ENCODE measurements at places on chromosomes 1 and 21.

GRCh38 chr1:9505143-9505542 lies 34.1 kb upstream of the SLC25A33 start:
- no peak for DNase-seq

DNA sequence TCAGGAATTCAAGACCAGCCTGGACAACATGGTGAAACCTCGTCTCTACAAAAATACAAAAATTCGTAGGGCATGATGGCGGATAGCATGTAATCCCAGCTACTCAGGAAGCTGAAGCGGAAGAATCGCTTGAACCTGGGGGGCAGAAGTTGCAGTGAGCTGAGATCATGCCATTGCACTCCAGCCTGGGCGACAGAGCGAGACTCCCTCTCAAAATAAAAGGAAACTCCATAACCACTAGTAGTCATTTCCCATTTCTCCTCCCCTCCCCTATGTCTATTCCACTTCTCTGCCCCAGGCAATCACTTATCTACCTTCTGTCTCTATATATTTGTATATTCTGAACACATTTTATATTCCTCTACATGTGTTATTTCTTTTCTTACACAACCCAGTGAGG lies 4.0 kb upstream of the CEP350 start:
- DNase-seq: no peak

- peak; percentile 1 for DNase-seq
These were observed 276.4 kb upstream of the B3GALT2 start for GRCh38 chr1:193462629-193463320.

DNA sequence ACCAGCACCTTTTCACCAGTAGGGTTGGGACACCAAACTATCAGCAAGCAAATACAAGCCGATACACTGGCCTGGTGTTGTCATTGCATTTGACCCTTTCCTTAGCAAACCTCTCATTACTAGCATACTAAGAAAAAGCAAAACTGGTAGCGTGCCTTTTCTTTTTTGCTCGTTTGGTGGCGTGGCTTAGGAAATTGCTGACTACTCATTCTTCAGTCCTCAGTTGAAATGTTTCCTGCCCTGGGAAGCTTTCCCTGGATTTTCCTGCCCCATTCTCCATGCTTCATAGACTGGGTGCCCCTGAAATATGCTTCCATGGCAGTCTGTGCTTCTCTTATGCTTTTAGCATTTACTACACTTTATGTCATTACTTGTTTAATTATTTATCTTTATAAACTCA lies 42.0 kb downstream of the MTR start:
- DNase-seq: no peak

DNA sequence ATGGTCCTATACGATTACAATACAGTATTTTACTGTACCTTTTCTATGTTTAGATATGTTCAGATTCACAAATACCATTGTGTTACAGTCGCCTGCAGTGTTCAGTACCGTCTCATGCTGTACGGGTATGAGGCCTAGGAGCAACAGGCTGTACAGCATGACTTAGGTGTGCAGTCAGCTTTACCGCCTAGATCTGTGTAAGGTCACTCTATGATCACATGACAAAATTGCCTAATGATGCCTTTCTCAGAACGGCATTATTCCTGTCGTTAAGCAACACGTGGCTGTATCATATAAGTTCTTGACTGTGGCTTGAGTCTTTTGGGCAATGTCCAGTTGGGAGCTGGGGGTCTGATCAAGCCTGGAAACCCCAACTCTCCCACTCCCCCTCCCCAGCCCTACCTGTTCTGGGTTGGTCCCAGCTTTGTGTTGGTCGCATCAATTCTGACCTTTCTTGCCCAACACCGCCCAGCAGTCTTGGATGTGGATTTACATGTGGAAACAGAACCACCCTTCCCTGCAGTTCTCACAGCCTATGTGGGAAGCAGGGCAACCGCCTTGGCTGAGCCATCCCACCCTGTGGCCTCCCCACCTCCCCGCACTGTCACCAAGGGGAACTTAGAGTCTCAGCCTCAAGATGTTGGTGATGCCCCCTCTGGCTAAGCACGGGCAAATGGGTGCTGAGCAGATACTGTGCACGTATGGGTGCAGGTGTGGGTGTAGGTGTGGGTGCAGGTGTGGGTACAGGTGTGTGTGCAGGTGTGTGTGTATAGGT lies 80.2 kb upstream of the ACTL8 start:
- peak; percentile 49 for DNase-seq

GRCh38 chr1:161216945-161217712 lies 2.0 kb downstream of the FCER1G start:
- DNase-seq: peak; percentile 96

DNA sequence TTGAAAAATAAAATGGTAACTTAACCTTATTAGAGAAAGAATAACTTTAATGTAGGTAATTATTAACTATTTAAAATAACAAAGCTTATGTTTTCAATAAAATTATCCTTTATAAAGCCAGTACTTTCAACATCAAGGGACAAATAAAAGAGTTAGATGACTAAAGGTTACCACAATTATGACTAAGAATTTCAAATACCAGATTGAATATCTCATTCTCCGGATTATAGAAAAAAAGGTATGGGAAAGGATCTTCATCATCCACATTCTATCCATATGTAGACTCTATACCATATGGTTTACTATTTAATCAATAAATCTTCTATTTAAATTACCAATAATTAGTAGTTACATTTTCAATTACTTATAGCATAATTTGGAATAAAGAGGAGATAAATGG lies 62.8 kb downstream of the TOR3A start:
- DNase-seq: no peak

DNA sequence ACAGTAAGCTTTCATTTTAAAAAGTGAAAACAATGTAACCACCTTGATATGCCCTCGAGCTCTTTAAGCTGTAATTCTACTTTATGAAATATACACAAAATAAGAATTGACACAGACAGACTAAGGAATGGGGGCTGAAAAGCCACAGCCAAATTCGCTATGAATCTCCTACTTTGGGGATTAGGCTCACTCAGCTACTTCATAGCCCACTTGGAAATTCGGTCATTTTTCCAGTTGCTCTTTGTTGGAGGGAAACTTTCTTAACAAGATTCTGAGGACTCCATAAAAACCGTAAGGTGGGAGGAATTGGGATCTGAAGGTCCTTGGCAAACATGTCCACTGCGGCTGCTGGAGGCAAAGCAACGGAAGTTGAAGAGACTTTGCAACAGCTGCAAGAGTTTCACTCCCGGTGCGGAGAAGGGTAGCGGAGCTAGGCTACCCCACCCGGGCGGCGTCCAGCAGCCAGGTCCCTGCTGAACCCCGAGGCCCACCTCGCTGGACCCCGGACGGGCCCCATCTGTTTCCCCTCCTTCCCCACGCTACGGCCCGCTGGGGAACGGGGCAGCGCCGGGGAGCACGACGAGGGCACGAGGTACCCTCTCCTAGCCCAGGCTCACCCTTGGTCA lies 634 bp downstream of the MYCBP start:
- no peak for DNase-seq

DNA sequence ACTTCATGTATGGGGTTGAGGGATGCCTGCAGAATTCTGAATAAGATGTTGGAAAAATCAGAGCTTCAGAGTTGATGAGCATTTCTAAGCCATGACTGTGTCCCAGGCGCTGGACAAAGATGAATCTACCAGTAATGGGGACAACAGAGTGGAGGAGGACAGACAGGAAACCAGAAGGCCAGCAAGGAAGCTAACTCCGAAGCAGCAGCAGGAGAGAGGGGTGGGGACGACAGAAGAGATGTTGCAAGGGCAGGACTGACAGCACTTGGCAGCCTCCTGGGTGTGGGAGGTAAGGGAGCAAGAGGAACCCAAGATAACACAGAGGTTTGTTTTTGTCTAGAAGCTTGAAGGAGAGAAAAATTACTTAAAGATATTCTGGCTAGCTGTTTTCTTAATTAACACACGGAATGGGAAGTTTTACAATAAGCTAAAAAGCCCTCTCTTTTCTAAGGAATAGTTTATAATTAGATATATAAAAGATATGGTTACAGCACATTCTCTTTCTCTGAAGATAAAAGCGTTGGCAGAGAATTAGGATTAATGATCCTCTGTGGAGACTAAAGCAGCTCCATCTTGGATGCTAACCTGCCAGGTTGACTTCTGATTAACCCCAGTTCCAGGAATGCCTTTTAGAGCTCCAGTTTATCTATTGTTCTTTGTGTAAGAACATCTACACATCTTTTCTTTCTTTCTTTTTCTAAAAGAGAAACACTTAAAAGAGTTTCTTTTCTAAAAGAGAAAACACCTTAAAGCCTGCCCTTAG lies 92.7 kb downstream of the TENT5C start:
- DNase-seq: no peak

- no peak for DNase-seq
These were observed 23.0 kb upstream of the TBX15 start for GRCh38 chr1:119011116-119011515.

DNA sequence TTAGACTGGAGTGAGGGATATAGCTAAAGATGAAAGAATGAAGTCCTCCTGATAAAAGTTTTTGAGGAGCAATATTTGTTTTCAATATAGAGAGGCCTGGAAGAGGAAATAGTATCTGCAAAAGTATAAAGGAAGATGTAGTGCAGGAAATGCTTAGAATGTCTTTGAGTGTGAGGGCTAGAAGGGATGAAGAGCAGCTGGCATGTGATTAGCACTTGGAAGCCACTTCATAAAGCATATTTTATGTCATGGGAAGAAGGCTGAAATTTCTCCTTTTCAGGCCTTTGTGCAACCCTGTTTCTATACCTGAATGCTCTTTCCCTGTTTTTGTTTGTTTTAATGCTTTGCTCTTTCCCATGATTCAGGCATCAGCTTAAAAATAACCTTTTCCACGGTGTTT lies 323.3 kb upstream of the DEPDC1 start:
- no peak for DNase-seq

DNA sequence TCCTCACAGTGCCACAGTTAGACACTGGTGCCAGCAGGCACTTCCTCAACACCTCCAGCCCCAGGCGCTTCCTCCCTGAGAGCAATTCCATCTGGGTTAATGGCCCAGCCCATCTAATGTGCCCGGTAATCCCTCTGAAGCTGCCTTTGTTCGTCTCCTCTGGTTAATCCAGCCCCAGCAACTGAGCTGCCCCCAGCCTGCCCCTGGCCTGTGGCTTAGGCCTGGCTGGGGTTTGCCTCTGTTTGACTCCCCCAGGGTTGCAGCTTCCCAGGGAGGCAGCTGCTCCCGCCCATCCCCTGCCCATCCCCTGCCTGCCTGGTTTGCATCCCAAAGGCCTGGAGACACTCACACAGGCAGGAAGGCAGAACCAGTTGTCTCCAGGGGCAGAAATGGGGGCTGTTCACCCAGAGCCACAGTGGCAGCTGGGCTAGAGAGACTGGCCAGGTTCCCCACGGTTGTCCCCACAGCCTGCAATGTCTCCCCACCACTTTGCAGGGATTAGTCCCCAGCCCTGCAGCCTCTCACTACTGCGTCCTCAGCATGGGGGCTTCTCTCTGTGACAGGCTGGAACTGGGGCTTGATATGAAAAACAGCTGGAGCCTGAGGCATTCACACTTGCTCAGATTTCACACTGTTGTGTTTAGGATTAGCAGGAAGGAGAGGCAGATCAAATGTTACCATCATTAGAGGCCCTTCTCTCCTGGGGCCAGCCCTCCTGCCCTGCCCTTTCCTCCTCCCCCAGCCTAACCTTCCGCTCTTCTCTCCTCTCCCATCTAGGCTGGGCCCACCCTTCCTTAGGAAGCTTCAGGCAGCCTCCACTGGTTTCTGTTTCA lies 120.2 kb downstream of the TLR5 start:
- no peak for DNase-seq

GRCh38 chr1:230424391-230425251 lies 1.5 kb downstream of the PGBD5 start:
- DNase-seq: no peak

GRCh38 chr1:191669629-191670028 lies 488.6 kb upstream of the RGS18 start:
- DNase-seq: no peak

DNA sequence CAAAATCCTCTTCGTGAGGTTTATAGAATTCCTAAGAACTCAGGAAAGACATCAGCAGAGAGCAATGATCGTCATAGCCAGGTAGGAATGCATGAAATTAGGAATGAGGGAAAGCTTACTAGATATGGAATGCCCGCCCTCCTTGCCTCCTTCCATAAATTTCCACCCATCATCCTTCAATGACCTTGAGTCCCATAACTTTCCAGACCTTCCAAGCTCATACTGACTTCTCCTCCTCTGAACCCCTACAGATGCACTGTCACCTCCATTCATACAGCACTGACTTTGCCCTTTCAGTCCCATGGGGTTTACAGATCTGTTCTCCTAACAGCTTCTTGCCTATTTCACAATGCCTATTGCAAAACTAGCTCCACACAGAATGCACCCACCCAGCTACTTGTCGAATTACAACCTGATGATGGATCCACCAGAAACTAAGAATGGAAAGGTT lies 23.8 kb upstream of the PPP1R15B start:
- DNase-seq: peak; percentile 64

- no peak for DNase-seq
These were observed 25.3 kb downstream of the KNCN start for GRCh38 chr1:46526013-46526690.

DNA sequence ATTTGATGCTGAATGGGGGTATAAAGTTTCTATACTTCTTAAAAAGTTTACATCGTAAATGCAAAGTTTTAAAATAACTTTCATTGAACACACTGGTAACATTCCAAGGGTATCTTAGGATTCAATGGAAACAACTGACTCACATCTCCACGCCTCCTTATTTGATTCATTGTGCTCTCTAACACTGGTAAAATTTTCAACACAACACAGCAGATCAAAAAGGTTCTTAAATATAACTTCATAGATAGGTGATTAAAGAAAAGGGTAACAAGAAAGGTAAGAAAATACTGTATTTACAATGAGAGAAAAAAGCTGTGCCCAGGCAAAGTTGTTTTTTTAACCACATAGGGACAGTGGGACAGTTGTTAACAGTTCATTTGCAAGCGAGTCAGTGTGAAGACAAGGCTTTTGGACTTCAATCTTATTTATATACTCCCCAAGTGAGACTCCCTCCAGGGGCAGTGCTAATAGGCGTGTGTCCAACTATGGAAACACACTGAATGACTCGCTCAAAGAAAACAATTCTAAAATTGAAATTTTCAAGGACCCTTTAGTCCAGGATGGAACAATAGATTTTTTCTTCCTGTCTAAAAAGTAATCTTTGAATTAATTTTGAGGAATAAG lies 140.5 kb downstream of the TIAM1 start:
- no peak for DNase-seq

DNA sequence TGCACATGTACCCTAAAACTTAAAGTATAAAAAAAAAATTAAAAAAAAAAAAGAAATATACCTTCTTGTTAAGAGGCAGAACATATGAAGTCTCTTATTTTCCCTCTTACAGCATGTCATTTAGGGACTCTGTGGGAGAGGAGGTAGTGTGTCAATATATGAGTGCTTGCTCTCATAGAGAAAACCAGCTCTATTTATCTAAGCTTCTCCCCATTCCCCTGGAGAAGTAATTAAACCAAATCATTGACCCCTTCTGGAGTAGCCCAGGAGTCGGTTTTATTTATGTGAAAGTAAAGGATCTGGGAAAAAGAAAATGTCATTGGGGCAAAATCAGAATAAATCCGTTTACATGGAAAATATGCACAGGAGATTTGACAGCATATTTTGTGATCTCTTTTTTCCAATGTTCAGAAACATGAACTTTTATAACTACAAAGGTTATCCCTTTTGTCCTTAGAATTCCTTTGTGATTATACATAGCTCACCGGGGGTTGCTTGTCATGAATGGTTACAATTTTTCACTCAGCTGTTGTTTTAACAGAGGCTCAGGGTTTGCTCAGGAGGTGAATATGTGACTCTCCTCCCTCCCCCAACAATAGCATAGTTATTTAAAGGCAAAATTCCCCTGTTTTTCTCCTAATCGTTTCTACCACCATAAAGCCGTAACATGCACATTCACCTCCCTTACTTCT lies 114.5 kb upstream of the C1orf21 start:
- DNase-seq: no peak
